ENCODE measurements at places on chromosomes 1 and 21. TPM values are rescaled to one million over a fixed set of nuclear protein-coding genes. Genes with fewer than 3 reads are reported as not detected.

The RHEX gene
- total RNA-seq = not detected

The PROX1 gene
- 0.02 TPM for total RNA-seq

The PTPN22 gene
- total RNA-seq = not detected

The TNFRSF9 gene
- total RNA-seq = 3.2 TPM

Data from A549 treated with Mapracorat at 1 μM for 4 hours (cell line).